Endothelial cell (in vitro differentiated cells): ENCODE measurements at places on chromosomes 6 and 20.

DNA sequence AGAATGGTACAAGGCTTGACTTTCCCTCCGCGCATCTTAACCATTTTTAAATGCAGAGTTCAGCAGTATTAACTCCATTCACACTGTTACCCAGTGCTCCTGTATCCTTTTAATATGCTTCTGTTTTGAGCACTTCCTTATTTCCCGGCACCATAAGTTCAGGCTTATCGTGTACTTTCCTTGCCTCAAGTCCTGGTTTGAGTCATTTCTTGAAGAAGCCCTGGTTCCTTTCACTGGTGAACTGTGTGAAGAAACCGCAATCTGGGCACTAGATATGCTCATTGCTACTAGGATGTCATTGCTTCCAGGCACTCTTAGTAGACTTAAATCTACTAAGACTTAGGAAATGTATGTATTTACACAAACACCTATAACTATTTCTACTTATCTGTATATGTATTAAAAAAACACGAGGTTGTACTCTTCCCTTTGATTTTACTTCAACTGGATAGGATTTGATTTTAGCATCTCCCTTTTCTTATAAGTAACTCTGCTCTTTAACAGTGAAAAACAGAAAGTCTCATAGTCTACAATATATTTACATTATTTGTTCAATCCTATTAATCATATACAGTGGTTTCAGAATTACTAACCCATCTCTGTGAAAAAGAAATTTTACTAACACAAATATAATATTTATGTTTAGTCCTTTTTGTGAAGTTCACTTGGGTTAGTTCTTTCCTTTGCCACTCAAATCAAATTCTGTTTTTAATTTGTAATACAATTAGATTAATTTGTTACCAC is 135.5 kb downstream of the CDKAL1 start:
- no peak for DNase-seq

DNA sequence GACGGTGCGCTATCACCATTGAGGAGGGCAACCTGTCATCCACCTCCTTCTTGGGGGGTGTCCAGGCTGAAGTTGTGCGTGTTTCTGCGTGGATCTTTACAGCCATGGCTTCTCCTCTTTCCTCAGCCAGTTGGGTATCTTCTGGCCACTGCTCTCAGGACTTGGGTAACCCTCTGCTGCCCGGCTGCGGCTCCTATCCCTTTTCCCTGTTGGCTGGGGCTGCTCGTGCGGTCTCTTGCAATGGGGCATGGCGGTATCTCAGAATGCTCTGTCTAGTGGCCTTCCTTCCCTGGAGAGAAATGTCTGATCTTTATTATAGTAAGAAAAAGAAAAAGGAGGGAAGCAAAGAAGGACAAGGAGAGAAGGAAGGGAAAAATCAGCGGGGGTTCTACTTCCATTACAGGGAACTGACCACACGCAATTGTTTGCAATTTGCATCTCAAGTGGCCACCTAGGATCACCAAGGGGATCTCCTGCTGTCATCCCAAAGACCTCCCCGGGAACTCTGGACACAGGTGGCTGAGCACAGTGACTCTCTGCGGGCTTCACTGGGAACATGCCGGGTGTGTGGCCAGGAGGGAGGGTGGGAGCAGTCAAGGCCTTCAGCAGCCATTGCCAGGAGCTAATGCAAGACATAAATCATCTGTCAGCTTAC is 60.8 kb downstream of the NPEPL1 start:
- DNase-seq, result no peak

DNA sequence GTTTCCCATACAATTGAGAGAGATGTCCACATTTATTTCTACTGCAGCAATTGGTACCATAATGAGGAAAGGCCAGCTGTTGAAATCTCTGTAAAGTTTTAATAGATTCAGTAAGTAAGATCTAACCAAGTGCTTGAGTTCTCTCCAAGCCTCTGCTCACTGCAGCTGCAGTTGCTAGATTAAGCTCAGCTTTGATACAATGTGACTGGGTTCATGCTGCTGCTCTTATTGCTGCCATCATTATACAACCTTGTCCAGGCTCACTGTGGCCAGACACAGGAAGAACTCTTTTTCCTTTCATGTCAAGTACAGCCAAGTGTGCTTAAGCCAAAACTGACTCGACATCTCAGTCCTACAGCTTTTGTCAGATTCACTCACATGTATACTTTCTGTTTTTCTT is 423.5 kb downstream of the GJA1 start:
- DNase-seq, result no peak

GRCh38 chr6:101400326-101401135 is 7.0 kb downstream of the GRIK2 start:
- DNase-seq, result no peak

GRCh38 chr6:77124604-77125003 is 338.7 kb downstream of the HTR1B start:
- no peak for DNase-seq

DNA sequence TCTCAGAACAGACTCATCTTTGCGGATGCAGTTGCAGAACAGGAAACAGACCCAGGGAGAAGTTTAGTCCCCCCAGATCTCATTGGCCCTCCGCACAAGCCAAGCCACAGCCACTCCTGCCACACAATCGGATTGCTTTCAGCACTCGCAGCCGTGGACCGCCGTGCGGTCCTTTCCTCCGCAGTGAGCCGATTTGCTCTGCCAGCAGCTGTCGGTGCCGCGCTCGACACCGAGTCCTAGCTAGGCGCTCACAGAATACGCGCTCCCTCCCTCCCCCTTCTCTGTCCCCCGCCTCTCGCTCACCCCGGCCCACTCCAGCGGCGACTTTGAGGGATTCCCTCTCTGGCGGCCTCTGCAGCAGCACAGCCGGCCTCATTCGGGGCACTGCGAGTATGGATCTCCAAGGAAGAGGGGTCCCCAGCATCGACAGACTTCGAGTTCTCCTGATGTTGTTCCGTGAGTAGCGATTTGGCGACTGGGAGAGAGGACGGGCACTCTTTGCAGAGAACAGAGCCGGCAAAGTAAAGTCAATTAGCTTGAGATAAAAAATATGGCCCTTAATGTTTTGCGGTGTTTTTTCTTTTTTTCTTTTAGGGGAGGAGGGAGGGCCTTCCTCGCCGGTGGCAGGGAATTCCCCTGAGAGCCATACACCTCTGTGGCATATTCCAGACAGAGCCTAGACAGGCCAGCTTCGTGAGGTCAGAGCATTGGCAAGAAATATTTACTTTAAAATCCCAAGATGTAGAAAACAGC is at the start of gene LAMP5:
LAMP5 (plus strand) TSS at position 130 of the 753 bp plus-strand sequence; CDS start at position 393, 263 bp downstream.
- peak; percentile 73 for DNase-seq

DNA sequence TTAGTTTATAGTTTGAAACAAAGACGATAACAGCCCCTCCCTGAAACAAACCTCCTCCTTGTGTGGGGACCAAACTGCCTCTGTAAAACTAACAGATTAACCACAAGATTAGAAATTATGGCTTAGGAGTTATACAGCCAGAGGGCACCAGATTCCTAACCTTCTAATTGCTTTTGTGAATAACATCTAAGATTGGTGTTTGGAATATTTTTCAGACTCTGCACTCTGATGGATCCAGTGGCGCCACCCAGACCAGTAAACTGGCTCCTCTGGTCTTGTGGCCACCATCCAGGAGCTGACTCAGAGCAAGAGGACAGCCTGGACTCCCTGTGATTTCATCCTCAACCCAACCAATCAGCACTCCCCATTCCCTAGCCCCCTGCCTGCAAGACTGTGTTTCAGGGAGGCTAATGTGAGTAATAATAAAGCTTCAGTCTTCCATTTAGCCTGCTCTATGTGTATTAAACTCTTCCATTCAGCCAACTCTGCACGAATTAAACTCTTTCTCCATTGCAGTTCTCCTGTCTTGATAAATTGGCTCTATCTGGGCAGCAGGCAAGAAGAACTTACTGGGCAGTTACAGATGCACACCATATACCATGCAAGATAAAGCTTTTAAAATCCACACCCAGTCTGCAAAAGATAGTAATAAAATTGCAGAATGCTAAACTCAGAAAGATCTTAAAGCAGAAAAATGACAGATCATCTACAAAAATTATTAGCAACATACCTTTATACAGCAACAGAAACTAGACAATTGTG is 58.5 kb upstream of the SLC22A16 start:
- DNase-seq, result no peak

GRCh38 chr6:31559958-31560696 is 12.0 kb upstream of the LTA start:
- DNase-seq, result peak; percentile 68

DNA sequence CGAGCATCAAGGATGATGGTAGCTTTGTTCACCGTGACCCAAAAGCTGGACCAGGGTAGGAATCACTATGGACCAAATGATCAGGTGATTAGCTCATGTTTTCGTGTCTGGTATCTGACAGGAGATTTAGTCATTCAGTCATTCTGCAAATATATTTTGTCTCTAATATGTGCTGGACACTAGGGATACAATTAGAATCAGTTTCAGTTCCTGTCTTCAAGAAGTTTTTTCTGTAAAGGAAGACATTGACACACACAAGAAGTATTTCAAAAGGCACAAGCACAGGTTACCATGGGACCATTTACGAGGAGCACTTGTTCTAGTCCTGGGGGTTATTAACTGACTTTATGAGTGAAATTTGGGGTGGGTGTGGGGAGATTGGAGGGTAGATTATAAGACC is 244.9 kb downstream of the HIVEP2 start:
- DNase-seq, result no peak

- DNase-seq, result peak; percentile 22
Measured at GRCh38 chr6:894274-894673, 201.3 kb upstream of the EXOC2 start.

- no peak for DNase-seq
Measured at GRCh38 chr6:23418095-23418494, 707.9 kb upstream of the NRSN1 start.

- no peak for DNase-seq
Measured at GRCh38 chr20:48729538-48729937, 98.3 kb downstream of the PREX1 start.

GRCh38 chr6:149921361-149921760 is 1.6 kb downstream of the RAET1G start:
- no peak for DNase-seq

DNA sequence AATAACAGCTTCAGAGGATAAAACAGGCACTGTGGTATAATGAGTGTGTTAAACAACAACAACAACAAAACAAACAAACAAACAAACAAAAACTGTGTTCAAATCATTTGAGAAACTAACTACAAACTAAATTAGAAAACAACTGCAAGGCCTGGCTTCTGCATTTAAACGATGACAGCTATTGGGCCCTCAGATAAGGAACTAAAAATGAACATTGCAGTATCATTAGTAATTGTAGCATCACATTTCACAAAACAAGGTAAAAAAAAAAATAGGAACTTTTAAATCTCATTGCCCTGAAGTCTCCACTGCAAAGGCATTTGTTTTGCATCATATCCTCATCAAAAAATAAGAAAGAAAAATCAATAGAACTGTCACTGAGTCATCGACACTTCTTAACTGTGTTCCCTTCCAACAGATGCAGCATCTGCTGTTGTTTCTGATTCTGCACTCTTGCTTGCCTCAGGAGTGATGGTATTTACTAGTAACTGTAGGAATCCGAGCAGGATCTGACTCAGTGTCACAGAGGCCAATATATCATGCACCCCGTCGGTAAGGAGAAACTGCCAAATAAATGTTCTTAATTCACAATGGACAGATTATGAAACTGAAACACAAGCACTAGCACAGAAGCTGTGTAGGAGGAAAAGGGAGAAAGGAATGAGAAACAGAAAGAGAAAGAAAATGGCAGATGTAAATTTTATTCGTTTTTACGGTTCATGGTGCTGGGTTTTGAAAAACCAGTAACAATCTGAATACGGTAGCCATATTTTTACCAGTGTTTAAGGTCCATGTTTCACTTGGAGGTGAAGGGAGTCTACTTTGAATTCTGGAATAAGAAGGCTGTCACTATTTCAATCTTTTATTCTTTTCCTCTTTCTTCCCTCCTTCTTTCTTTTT is 365.7 kb upstream of the EPHA7 start:
- no peak for DNase-seq

DNA sequence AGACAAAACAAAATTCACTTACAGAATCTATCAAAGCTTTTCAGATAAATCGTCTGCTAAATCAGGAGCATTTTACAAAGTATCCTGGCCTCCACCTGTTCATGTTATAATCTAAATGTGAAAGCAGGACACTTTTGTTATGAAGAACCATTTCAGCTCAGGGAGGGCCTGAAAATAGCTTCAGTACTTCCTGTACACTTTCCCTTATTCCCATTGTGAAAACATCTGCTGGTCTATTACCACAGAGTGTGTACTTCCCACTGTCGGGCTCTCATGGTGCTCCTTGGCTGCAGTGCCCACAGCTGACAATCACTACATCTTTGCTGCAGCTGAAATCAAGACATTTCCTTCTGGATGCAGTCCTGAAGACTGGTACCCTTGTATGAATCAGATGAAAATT is 128.1 kb downstream of the OPRM1 start:
- DNase-seq, result no peak

DNA sequence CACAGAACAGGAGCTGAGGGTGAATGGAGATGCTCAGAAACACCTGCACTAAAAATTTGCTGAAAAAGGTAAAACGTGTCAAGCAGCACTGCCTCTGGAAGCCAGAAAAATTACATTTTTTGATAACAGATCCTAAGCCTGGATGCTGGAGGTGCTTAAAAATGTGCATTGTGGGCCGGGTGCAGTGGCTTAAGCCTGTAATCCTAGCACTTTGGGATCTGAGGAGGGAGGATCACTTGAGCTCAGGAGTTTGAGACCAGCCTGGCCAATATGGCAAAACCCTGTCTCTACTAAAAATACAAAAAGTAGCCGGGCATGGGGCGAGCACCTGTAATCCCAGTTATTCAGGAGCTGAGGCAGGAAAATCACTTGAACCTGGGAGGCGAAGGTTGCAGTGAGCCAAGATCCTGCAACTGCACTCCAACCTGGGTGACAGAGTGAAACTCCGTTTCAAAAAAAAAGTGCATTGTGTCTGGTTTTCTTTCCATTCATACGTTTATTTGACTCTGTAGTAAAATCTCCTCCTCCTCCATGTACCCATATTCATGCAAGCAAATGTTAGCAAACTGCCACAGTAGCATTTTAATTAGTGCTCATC is 587 bp upstream of the BTN3A1 start:
- DNase-seq, result no peak
